ENCODE measurements at places on chromosomes 4 and X.
A peak's percentile ranks its signal among the peaks of the same experiment; 100 is the strongest.

DNA sequence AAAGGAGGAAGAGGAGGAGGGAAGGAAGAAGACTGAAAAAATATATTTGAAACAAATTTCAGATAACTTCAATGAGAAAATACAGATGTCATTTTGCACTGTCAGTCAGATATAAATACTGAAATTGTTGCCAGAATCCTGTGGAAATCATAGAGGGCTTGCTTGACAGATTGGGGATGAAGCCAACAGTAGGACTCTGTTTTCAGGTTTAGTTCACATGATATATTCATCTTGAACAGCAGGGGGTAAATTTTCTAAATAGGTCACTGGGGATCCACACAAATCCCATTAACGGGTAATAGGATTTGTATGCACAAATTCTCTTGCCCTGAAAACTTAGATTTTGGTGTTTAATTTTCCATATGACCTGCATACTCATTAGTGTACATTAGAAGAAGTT lies 103.3 kb upstream of the PCDH18 start:
- DNase-seq = no peak

GRCh38 chrX:105872941-105873340 lies 50.6 kb downstream of the NRK start:
- no peak for DNase-seq

GRCh38 chr4:158788516-158788915 lies 19.7 kb downstream of the FNIP2 start:
- DNase-seq = no peak

DNA sequence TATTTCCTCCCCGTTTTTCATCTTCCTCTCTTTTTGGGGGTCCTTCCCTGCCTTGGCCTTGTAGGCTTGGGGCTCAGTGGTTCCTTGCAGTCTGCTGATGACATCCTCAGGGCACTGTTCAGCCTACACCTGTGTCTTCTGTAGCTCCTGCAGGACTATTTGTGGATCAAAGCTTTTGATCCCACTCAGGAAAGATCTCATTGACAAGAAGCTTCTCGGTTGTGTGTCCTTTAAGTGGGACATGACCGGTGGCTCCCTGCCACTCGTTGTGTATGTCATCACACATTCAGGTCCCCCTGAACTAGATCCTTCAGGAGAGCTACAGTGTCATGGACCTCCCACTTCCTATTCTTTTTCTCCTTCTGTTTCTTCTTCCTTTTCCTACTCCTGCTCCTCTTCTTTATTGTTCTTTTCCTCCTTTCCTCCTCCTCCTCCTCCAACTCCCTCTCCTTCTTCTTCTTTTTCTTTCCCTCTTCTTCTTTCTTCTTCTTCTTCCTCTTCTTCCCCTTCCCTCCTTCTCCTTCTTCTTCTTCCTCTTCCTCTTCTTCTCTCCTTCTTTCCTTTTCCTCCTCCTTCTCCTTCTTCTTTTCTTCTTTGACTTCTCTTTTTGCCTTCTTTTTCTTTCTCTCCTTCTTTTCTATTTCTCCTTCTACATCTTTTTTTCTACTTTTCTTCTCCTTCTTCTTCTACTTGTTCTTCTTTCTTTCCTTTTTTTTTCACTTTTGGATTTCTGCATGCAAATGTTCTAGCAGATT lies 67.8 kb downstream of the NBDY start:
- DNase-seq = no peak

DNA sequence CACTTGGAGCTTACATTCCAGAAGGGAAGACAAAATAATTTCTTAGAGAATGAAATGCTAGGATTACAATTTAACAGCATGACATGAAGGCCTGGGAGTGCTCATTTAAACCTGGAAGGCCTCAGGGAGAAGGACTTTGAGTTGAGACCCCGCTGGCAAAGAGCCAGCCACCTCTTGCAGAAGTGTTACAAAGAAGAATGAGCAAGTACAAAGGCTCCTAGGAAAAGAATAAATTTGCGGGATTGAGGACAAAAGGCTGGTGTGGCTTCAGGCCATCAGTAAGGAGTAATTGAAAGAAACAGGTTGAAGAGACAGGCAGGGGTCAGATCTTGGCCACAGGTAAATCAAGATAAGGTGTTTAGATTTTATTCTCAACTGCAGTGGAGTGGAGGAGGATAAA lies 3.1 kb upstream of the ELOVL6 start:
- DNase-seq = no peak

GRCh38 chr4:99574530-99575324 lies at the start of gene MTTP:
Gene MTTP (plus strand): TSS chr4:99574824. CDS start chr4:99574910, 86 bp downstream.
- DNase-seq = no peak

- no peak for DNase-seq
Observed at GRCh38 chr4:147779451-147779850, 47.6 kb downstream of the ARHGAP10 start.

DNA sequence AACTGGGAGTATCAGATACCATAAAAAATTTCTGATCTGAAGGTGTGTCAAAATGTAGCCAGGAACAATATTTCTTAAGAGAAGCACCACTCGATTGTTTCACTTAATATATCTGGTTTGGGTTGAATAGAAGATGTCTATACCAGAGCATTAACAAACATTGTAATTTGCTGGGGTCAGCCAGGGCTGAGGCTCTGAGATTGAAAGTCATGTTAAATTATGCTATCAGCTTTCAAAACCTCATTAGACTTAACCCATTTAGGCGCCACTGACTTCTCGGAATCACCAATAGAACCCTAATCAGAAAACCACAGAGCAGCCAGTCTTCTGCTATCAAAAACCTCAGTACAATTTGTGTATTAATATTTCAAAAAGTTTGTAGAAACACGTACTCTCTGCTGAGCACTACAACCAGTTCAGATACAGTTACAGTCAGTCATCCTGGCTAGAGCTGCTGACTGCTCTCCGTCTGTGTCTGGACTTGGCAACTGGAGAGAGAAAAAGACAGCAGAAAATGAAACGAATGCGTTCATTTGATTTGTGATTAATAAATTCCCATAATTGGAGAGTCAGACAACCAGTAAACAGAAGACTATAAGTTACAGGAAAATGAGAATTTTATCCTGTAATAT lies 848.6 kb upstream of the PABPC4L start:
- peak; percentile 60 for DNase-seq

DNA sequence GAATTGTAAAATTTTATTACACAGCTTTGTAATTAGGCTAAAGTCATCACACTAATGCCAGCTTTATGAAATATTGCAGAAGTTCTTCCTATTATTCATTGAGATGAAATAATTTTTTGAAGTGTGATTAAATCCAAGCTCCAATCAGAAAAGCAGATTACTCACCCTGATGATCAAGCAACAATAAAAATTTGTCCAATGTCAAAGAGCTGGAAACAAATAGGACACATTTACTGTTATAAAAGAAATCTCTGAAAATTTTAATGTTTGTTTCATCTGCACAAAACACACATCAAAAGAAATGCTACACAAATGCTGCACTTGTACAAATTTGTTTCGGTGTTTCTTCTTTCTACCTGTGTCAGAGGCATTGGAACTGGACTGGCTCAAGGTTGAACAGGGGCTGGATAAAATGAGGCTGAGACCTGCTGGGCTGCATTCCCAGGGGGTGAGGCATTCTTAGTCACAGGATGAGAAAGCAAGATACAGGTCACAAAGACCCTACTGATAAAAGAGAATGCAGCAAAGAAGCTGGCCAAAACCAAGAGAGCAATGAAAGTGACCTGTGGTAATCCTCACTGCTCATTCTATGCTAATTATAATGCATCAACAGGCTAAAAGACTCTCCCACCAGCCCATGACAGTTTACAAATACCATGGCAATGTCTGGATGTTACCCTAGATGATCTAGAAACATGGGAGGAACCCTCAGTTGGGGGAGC lies 78.3 kb downstream of the GASK1B start:
- no peak for DNase-seq

- DNase-seq = no peak
Observed at GRCh38 chrX:122546269-122546668, 637.8 kb upstream of the GRIA3 start.

- no peak for DNase-seq
Observed at GRCh38 chr4:56958111-56958517, 19.3 kb downstream of the NOA1 start.

DNA sequence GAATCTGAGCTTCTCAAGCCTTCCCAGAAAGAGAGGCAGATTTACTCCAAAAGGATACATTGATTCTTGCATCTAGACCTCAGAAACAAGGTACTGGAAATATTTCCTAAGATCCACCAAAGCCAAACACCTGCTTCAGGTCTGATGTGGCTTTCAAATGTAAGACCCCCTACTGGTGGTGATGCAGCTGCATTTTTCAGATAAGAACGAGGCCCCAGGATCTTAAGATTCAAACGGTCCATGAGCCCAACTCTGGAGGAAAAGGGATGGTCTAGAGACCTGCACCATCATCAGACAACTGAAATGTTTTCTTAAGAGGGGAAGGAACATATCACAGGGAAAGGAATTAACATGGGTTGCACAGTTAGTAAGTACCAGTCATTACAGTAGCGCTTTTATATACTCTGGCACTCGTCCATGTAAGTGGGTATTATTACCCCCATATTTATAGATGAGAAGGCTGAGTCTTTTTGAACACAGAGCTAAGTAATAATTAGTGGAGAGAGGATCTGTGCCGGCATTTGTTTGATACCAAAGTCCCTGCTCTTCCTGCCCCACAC lies 73.7 kb downstream of the LEF1 start:
- no peak for DNase-seq

DNA sequence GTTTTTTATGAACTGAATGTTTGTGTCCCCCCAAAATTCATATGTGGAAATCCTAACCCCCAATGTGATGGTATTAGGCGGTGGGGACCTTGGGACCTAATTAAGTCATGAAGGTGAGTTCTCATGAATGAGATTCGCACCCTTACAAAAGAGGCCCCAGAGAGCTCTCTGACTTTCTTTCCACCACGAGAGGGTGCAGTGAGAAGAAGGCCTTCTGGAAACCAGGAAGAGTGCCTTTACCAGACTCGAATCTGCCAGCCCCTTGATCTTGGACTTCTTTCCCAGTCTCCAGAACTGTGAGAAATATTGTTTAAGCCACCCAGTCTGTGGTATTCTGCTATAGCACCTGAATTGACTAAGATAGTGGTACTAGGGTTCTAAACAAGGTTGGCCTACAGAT lies 40.8 kb downstream of the STK26 start:
- DNase-seq = no peak
